ENCODE measurements at places on chromosomes 1 and 21. TPM values are rescaled to one million over a fixed set of nuclear protein-coding genes. Genes with fewer than 3 reads are reported as not detected.

Gene L1TD1
- polyA plus RNA-seq = 0.11 TPM

Gene INKA2
- 0.66 TPM for polyA plus RNA-seq

Gene PLA2G2F
- polyA plus RNA-seq = not detected

Gene TNFRSF9
- 0.21 TPM for polyA plus RNA-seq

Gene GJA8
- not detected for polyA plus RNA-seq

Gene TP73
- not detected for polyA plus RNA-seq

Gene DDAH1
- 9.1 TPM for polyA plus RNA-seq

Gene VSIG8
- polyA plus RNA-seq = 0.03 TPM

Gene GBP1
- 20.6 TPM for polyA plus RNA-seq

Gene ZNF648
- not detected for polyA plus RNA-seq

Gene UTS2
- 0.22 TPM for polyA plus RNA-seq

Gene RGS4
- 5.8 TPM for polyA plus RNA-seq

Gene RRP15
- polyA plus RNA-seq = 3.8 TPM

Gene DHRS3
- polyA plus RNA-seq = 96.7 TPM

Gene ZFP69
- polyA plus RNA-seq = 5.2 TPM

Gene ANKRD45
- polyA plus RNA-seq = 0.13 TPM

Gene CFAP141
- polyA plus RNA-seq = not detected

Gene RAB25
- polyA plus RNA-seq = 11.8 TPM

Gene CD101
- 1.1 TPM for polyA plus RNA-seq

Gene PROX1
- 2.6 TPM for polyA plus RNA-seq

Gene OR11L1
- not detected for polyA plus RNA-seq

Gene CA6
- not detected for polyA plus RNA-seq

Gene PPIAL4G
- polyA plus RNA-seq = not detected

Gene TMEM61
- 3.1 TPM for polyA plus RNA-seq

Gene DCST1
- polyA plus RNA-seq = not detected

Gene RHBG
- polyA plus RNA-seq = not detected

Gene TEX38
- not detected for polyA plus RNA-seq

Gene AADACL3
- not detected for polyA plus RNA-seq

Gene CD160
- polyA plus RNA-seq = 0.05 TPM

Gene CR1L
- polyA plus RNA-seq = not detected

Gene PADI4
- polyA plus RNA-seq = 0.36 TPM

Gene TTC22
- polyA plus RNA-seq = 1.2 TPM

Gene OR2T35
- polyA plus RNA-seq = not detected

Gene KCNAB2
- 8.1 TPM for polyA plus RNA-seq

Gene DNAH14
- 1.8 TPM for polyA plus RNA-seq

Gene LRRN2
- polyA plus RNA-seq = 5.1 TPM

Gene RIPPLY3
- not detected for polyA plus RNA-seq

Gene ATP1A4
- 0.13 TPM for polyA plus RNA-seq

Gene SPOCD1
- 6.8 TPM for polyA plus RNA-seq

Data from adipose tissue (tissue), 3 donors.